ENCODE measurements at places on chromosomes 16 and 17. TPM values are rescaled to one million over a fixed set of nuclear protein-coding genes. Genes with fewer than 3 reads are reported as not detected.

Gene WNT9B
- total RNA-seq = not detected

DNA sequence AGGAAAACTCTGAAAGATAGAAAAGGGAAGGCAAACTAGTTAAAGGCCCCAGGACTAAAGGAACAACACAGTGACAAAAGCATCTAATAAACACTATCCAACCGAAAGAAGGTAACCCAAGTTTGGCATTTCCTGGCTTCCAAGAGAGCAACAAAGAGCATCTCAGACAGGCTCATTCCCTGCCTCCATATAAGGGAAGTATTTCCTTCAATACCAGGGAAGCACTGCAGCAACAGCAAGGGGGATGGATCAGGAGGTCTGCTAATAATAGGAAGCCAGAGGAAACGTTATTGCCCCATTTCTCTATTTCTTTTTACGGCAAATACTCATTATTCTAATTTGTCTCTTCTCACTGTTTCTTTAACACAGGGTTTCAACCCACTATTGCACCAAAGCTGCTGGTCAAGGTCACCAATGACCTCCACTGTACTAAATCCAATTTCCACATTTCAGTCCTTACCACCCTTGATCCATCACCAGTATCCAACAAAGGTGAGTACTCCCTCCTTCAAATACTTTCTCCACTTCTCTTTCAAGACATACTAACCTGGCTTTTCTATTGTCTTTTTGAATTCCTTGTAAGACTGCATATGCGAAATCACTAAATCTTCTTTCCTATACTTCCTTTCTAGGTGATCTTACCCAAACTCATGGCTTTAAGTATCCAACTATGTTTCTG, 86.1 kb downstream of the KANSL1 start:
- no peak for DNase-seq

Gene PRKCB
- total RNA-seq = 29.0 TPM

DNA sequence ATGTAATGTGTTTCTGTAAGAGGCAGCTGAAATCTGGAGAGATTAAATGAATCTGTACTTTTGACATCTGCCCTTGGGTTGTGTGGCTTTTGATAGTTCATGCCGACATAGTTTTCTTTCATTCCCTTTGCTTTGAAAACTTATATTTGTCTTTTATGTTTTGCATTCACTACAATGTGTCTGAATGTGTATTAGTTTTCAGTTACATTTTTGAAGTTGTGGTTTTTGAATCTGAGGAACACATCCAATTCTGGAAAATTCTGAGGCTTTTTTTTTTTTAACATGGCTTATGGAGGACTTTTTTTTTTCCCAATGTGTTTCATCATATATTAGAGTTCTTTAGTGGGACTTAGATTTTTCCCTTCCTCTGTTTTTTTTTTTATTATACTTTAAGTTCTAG, 683.7 kb upstream of the SOX9 start:
- DNase-seq = no peak

Gene CSF3
- total RNA-seq = not detected

- no peak for DNase-seq
These were observed 2.5 kb upstream of the CDYL2 start for GRCh38 chr16:80806927-80807340.

- DNase-seq = no peak
These were observed 17.0 kb downstream of the CEP295NL start for GRCh38 chr17:78885956-78886355.

DNA sequence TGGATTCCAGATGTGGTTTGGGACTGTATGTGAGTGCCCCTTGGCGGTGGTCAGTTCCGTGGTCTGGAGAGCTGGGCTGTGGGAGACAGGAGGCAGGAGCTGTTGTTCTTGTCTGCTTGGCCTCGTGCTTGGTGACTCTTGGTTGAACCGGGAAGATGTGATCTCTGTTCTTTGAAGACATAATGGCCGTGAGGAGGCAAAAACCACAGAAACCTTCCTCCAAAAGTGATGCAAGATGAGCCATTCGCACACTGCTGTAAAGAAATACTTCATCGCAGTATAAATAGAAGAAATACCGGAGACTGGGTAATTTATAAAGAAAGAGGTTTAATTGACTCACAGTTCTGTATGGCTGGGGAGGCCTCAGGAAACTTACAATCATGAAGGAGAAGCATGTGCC, 128.8 kb downstream of the RAP1GAP2 start:
- no peak for DNase-seq

- DNase-seq = no peak
These were observed 27.7 kb upstream of the CBX4 start for GRCh38 chr17:79866791-79867518.

GRCh38 chr16:12119562-12119961, 143.0 kb downstream of the SNX29 start:
- DNase-seq = no peak

Gene ZMYND15
- 1.3 TPM for total RNA-seq

Gene PTX4
- not detected for total RNA-seq

DNA sequence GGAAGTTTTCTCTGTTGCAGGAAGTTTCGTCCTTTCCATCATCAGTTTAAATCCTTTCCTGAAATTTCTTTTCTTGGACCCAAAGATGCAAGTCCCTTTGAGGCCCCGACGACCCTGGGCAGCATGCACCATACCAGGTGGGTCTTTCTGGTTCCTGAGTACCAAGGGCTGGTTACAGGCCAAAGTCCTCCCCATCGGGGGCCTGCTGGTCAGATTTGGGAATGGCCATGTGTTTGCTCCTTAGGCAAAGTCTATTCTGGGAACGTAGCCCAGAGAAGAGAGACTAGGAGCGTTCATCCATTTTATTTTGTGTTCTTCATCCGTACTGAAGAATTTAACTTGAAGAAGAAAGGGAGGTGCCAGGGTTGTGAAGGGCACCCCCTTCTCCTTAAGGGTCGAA, 17.5 kb upstream of the ADAM11 start:
- no peak for DNase-seq

Gene PRSS21
- total RNA-seq = 0.58 TPM

Gene CAPNS2
- total RNA-seq = 0.60 TPM

DNA sequence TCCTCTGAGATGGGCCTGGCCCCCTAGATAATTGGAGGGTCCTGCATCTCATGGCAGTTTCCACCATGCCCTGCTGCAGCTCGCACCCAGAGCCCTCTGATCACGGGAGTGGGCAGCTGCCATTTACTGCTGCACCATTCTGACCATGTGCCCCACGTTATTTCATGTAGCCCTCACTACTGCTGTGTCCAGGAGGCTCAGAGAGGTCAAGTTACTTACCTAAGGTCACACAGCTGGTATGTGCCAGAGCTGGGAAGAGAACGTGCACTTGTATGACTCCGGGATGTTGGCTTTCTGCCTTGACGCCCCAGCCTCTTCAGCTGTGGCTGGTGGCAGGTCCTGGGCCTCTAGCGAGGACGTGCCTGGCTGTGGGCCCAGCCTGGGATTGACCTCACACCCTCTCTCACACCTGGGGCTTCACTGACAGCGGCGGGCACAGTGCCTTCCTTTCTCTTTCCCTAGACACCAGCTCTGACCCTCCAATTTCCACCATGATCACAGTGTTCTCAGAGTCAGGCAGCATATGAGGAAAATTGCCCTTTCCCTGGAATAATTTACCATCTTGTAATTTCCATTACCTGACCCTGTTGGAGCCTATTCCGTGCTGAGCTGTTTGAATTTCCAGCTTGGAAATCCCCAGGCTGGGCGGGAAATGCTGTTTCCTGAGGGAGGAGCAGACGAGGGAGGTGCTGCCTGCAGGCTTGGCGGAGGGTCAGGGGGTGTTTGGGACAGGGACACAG, 18.5 kb upstream of the DOC2B start:
- no peak for DNase-seq

Gene C17orf107
- 2.6 TPM for total RNA-seq

GRCh38 chr16:12461971-12462370, 341.7 kb downstream of the CPPED1 start:
- no peak for DNase-seq

Gene YBX2
- total RNA-seq = 71.4 TPM

Gene VEZF1
- total RNA-seq = 107 TPM

Gene SDK2
- total RNA-seq = 1.3 TPM

DNA sequence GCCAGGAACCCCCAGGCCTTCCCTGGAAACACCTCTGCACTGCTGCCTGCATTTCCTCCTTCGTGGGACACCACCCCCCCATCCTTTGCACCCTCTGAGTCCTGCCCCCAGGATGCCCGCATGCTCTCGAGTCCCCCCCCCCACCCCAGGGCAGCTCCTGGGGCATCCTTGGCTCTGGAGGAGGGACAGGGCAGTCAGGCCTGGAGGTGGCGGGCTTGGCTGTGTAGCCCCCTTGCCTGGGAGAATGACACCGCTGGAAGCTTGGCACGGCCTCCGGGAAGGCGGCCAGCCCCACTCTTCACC, 98.9 kb upstream of the GSE1 start:
- no peak for DNase-seq

GRCh38 chr17:31401456-31402254, 10.2 kb downstream of the RAB11FIP4 start:
- no peak for DNase-seq

- peak; percentile 62 for DNase-seq
These were observed 9.8 kb upstream of the SOST start for GRCh38 chr17:43768382-43768781.

GRCh38 chr17:81028506-81028858, 6.5 kb upstream of the BAIAP2 start:
- no peak for DNase-seq

DNA sequence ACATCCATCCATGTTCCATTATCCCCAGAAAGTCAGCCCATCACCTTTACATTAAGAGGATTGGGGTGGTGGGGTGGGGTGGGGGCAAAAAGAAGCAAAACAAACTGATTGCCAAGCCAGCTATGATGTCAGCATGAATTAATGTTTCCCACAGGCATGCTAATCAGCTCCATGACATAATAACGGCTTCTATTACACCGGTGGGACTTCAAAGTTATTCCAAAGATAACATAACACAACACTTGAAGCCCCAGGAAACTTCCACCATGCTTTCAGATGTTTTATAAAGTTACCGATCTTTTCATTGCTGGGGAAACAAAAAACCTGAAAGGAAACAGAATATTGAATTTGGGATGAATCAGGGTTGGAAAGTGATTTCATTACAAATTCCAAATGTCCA, 155.9 kb upstream of the IRX5 start:
- DNase-seq = no peak

DNA sequence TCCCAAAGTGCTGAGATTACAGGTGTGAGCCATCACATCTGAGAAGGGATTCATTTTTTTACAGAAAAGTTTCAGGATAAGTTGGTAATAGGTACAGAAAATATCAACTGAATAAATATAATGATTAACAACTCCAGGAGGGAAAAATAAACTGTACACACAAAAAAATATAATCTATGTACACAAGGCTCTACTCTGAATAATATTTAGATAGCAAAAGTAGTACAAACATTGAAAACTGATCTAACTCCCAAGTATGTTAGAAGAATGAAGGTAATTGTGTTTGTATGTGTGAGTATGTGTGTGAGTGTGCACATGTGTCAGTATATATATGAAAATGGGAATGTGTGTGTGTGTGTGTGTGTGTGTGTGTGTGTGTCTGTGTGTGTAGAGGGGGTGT, 20.4 kb downstream of the TUBD1 start:
- no peak for DNase-seq

DNA sequence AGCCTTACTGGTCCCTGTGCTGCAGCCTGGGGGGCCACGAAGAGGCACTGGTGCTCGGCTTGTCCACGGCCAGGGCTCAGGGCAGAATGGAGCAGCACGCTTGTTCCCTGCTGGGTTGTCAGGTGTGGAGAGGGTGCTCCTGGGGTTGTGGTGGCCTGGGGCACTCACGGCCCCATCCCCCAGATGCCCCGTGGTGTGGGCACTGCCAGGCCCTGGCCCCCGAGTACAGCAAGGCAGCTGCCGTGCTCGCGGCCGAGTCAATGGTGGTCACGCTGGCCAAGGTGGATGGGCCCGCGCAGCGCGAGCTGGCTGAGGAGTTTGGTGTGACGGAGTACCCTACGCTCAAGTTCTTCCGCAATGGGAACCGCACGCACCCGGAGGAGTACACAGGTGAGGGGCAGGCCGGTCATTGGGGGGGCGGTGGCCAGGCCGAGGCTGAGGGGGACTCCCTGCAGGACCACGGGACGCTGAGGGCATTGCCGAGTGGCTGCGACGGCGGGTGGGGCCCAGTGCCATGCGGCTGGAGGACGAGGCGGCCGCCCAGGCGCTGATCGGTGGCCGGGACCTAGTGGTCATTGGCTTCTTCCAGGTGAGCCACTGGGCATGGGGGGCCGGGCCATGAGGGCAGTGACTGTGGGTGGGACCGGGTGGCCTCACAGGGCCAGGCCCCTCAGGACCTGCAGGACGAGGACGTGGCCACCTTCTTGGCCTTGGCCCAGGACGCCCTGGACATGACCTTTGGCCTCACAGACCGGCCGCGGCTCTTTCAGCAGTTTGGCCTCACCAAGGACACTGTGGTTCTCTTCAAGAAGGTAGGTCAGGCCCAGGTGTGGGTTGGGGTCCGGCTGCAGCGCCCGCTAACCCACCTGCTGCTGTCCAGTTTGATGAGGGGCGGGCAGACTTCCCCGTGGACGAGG, 1.5 kb downstream of the PDIA2 start:
- DNase-seq = no peak

Gene MT1A
- total RNA-seq = 4.5 TPM

DNA sequence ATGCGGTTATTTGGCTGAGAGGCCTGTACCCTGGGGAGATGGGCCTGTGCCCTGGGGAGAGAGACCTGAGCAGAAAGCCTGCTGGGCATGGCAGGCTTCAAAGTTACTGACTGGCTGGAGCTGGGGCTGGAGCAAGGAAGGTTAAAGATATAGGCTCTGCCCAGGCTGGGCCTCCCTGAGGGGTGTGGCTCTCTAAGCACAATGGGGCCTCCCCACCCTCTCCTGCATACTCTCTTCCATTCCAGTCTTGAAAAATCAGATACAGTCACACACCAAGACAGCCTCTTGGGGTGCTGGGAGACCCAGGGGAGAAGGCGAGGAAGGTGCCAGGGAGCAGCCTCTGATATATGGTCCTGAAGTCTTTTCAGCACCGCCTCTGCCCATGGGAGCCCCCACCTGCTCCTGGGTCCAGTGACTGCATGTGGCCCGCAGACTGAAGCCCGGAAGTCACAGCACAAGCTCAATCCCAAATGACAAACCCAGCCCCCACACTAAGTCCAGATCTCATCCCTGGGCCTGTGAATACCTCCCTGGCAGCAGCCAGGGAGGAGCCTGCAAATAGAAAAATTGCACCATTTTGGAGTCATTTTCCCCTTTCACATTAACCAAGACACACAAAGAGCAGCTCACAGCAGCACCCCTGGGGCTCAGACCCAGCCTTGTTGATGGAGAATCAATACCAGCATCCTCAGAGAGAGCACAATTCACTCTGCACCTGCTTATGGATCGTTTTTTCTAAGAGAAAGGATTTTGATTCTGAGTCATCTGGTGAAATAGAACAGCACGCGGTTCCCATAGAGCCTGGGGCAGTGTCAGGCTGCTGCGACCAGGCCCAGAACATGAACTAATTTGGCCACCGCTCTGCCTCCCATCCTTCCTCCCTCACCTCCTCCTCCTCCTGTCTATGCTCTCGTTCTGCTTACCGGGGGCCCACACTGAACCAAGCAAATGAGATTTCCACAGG, 25.6 kb upstream of the CACNG1 start:
- no peak for DNase-seq

GRCh38 chr17:64024781-64025731, 4.6 kb upstream of the ICAM2 start:
- DNase-seq = no peak

All from mucosa of descending colon (tissue), 3 donors.